ENCODE measurements at places on chromosomes 12 and 14.

DNA sequence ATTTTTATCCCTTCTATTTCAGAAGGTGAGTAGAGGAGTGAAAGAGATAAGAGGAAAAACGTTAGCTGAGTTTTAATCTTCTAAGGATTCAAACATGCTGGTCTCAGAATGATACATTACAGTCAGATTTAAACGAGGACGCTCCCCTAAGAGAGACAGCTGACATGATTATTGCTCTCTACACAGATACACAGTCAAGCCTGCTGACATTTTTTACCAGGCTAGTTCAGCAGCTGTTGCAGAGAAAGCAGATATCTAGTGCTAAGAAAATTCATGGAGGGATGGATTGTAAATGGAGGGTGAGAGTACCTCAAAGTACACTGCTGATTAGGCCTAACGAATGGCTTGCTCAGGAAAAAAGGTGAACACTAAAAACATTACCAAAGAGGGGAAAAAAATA is 31.9 kb upstream of the SOS2 start:
- DNase-seq = no peak

DNA sequence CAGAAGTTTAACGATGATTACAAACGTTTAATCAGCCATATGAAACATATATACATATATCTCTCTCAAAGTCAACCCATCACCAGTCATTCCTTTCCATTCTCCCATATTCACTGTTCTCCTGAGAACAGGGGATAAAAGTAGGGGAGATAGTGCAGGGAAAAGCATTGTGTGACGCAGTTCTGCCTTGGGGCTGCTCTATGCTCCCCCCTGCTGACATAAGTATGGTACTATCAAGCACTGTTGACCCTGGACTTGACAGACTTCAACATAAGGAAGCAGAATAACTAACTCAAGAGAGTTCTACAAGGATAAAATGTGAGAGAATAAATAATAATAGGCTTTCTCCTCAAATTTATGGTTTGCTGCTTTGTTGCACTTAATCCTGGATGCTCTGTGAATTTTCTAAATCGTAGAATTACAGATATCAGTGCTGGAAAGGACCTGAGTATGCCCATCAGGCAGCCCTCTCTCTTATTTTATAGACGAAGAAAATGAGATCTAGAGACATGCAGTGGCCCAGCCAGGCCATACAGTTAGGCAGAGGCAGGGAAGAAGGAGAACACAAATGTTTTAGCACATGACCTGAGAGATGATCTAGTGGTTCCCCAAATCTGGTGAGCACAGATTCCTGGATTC is 87.2 kb downstream of the SCN8A start:
- DNase-seq = no peak

- DNase-seq = no peak
These were observed 204.9 kb downstream of the KIF26A start for GRCh38 chr14:104343294-104343625.

DNA sequence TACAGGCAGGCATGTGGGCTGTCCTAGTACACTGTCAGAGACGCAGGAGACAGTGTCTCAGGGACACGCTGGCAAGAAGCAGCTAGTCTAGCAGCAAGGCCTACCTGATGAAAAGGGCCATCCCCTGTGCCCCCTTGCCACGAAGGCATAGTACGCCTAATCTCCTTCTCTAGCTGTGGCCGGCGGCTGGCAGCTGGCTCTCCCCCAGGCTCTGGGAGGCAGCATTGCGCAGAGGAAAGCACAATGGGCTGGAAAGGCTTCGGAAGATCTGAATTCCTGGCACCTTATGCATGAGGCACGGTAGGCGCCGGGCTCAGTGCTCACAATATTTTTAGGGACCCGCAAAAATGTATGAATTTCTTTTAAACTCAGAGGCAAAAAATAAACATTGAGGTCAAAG is 16.0 kb upstream of the PLEKHH1 start:
- no peak for DNase-seq

DNA sequence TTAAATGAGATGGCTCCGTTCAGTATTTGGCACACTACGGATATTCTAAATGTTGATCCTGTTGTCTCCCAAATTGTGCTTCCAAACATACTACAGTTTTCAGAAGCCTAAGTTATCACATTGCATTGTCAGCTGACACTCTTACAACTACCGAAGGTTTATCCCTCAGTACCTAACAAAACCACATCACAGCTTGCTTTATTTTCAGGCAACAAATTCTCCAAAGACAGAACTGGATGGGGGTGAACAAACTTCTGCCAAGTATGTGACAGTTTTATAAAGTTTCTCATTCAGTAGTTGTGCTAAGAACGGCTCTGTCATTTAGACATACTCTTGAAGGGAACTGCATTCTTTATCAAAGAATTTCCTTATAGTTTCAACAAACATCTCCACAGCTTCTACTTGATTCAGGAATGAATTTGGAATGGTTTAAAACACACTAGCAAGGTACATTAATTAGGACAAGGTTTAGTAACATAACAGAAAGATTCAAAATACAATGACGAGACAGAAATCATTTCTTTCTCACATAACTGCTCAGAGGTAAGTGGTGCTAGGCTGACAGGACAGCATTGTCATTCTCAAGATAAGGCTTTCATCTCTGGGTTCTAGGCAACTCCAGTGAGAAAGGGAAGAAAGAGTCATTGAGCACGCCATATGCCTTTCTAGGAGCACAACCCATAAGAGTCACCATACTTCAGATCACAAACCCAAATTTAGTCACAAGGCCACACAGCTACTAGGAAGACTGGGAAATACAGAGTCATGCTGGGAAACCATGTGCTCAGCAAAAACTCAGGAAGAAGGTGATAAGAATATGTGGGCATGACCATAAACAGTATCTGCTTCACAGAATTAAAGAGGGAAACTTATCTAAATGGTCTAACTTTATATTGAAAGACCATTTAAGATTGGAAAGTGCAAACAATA is 100.7 kb downstream of the DUSP6 start:
- no peak for DNase-seq

DNA sequence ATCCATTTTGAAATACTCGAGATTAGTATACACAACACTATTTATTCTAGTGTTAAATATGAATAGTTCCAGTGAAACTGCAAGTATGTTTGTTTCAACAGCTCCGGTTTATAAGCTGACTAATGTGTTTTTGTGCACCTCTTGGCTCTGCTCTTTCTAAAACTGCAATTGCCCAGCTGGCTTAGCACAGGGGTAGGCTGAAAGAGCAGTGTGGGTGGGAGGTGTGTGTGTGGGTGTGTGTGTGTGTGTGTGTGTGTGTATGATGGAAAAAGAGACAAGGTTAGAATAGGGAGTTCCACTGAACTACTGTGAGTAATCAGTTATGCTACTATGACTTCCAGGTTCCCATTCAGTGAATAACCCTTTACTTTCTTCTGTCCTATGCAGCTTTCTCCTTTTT is 37.8 kb upstream of the DDHD1 start:
- DNase-seq = no peak
